ENCODE measurements at places on chromosomes 7 and 10.

DNA sequence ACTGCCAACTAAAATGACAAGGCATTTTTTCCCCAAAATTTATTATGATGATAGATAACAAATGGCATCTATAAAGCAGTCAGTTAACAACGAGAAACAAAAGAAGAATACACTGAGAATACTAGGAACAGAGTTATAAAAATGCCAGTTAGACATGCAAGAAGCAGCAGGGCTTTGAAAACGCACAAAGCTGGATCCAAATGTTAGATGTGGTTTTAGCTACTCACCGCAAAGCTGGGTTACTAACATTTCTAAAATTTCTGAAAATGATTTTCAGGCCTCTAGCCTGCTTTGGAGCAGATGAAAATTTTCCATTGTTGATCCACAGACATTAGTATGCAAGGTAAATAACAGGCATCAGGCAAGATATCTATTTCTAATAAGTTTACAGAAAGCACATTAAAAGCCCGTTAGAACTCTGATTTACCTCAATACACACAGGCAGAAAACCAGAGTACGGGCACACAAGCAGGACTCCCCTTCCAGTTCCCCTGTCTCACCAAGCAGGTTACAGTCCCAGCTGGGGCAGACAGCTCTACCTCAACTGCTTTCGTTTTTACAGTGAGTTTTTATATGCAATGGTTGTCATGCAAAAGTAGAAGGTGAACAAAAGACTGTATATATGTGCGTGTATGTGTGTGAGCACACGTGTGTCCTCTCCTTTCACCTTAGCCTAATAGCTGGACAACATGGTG, 37.9 kb downstream of the GLI3 start:
- peak; percentile 45 for DNase-seq

DNA sequence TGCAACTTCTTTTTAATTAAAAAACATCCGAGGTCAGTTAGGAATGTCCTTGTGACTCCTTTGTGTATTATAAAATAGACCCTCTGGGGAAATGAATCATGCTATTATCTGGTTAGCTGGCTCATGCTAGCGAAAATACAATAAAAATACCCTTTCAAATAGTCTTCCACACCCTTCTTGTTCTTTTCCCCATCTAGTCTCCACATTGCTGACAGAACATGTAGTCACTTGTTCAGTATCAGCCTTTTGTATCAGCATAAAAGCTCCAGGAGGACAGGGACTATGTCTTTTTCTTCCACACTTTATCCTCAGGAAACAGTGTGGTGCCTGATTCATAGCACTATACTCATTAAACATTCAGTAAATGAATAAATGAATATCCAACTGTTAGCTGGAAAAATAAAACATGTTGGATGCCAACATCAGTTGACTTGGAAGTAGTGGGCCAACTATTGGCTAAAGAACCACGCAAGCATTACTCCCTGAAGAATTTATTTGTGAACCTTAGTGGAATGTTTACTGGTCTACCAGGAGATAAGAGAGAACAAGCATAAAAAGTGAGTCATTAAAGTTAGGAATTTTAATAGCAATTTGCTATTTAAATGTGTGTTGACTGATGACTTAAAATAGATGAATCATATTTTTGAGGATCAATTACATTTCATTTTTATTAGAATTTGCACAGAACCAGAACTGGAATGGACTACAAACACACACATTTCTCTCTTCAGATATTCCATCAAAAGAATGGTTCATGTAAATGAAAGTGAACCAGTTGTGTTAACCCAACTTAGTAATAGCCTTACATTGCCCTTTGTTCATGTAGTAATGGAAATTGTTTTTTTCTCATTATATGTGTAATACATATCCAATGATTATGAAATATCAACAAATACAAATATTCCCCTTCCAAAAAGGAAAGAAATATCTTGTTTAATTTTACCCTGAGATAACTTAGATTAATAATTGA, 129.6 kb downstream of the DKK1 start:
- peak; percentile 85 for DNase-seq

GRCh38 chr7:138491612-138492386, 31.7 kb downstream of the TRIM24 start:
- no peak for DNase-seq

DNA sequence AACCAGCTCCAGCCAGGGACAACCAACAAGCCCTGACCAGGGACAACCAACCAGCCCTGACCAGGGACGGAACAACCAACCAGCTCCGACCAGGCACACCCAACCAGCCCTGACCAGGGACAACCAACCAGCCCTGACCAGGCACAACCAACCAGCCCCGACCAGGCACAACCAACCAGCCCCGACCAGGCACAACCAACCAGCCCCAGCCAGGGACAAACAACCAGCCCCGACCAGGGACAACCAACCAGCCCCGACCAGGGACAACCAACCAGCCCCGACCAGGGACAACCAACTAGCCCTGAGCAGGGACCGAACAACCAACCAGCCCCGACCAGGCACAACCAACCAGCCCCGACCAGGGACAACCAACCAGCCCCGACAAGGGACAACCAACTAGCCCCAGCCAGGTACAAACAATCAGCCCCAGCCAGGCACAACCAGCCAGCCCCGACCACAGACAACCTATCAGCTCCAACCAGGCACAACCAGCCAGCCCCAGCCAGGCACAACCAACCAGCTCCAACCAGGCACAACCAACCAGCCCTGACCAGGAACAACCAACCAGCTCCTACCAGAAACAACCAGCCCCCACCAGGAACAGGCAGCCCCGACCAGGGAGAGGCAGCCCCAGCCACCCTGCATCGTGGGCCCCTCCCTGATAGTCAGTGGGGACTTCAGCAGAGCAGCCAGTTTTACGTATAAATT, 56.4 kb downstream of the PROSER2 start:
- DNase-seq = no peak

- peak; percentile 72 for DNase-seq
Measured at GRCh38 chr10:13347500-13348156, 465 bp downstream of the SEPHS1 start.

DNA sequence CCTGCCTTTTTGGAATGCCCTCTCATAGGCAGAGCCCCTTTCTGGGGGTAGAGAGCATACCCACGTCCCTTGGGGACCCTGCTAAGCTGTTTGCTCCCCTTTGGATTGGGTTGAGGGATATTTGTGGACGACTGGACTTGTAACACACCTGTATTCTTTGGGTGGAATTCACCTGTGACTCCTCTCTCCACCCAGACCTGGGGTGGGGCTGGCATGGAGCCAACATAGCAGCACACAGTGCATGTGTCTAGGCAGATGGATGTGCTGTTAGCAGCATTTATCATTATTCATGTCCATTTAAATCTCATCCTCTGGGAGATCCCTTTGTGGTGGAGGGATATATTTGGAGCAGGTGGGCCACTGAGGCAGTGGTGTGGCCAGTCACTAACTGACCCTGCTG, 51.0 kb downstream of the CDH23 start:
- no peak for DNase-seq

DNA sequence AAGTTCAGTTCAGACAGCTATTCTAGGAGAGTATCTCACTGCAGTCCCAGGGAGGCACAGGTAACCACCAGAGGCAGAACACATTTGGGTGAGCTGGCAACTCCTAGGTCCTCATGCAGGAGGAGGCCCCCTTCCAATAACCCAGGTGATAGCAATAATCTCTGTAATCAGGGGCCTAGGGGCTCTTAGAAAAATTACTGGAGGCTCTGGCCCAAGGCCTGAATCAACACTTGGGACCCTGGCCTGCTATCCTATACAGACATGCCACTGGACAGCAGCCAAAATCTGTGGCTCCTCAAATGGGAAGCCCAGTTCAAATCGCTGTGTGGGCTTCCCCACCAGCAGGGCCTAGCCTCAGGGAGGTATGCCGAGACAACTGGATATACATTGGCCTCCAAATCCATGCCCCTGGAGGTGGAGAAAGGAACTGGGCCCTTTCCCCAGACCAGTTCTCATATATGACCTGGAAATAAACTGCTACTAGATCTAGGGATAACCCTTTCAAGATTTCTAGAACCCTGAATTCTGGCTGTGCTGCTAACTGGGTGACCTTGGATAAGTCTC, 1.6 kb downstream of the AVPI1 start:
- DNase-seq = peak; percentile 67
